ENCODE measurements at places on chromosomes 2 and 18.

GRCh38 chr2:1672738-1673137, 71.6 kb downstream of the PXDN start:
- no peak for DNase-seq

- DNase-seq = no peak
Observed at GRCh38 chr2:145653553-145653952, 1133.6 kb upstream of the ZEB2 start.

DNA sequence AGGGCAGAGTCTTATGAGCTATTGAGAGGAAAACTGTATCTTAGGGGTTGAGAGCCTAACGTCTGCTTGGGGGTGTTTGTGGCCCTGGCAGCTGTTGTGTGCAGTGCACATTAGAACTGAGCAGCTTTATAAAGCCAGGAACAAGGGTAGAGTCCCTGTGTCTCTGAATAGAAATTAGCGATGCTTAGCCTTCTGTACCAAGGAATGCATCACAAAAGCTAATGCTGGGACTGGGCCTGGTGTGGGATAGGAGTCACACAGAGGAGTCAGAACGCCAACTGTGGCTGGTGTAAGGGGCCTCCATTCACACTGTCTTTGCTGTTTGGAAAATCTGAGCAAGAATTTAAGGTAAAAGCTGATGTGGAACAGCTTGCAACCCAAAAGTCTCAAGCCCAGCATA, 283.2 kb downstream of the SOX11 start:
- no peak for DNase-seq

DNA sequence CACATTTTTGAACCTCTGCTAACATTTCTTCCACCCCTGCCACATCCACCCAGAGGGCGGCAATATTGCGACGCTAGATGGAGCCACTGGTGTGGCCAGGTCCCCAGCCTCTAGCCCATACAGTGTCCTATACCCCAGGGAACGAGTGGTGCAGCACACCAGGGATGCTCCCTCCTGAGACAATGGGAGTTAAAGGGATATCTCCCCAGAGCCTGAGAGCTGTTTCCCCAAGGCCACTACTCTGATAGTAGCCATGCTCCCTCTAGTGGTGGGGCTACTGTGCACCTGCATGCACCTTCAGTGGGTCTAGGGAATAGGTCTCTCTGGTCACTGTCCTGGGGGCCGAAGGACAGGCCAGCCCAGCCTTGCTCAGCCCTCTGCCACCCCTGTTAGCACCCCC, 336.4 kb upstream of the FSHR start:
- no peak for DNase-seq

GRCh38 chr2:129782633-129782990, 196.9 kb upstream of the RAB6C start:
- no peak for DNase-seq

- no peak for DNase-seq
Observed at GRCh38 chr2:126368758-126369157, 287.2 kb upstream of the GYPC start.

GRCh38 chr2:72929010-72929409, 11.7 kb downstream of the EMX1 start:
- DNase-seq = no peak

DNA sequence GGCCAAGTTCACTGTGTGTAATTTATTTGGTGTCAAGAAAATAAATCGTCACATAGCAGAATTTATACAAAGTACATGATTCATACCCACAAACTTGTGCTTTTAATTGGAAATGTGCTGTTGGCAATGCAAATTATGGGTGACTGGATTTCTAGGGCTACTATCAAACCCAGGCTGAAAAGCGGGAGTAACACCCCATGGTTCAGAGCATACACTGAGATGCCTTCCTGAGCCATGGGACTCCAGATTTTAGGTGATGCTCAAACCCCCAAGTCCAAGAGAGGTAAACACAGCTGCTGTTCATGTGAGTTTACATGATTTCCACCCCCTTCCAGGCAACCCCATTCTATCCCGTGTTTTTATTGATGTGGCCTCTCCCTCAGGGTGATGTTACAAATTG, 565.9 kb upstream of the ID2 start:
- DNase-seq = no peak

GRCh38 chr2:119523383-119523951, 816 bp downstream of the SCTR start:
- no peak for DNase-seq

GRCh38 chr2:186327251-186327868, 158.7 kb upstream of the ZC3H15 start:
- DNase-seq = no peak

Data from activated CD8-positive, alpha-beta memory T cell treated with anti-CD3 and anti-CD28 coated beads for 24 hours (primary cell).